ENCODE measurements at places on chromosomes 6 and 20.

DNA sequence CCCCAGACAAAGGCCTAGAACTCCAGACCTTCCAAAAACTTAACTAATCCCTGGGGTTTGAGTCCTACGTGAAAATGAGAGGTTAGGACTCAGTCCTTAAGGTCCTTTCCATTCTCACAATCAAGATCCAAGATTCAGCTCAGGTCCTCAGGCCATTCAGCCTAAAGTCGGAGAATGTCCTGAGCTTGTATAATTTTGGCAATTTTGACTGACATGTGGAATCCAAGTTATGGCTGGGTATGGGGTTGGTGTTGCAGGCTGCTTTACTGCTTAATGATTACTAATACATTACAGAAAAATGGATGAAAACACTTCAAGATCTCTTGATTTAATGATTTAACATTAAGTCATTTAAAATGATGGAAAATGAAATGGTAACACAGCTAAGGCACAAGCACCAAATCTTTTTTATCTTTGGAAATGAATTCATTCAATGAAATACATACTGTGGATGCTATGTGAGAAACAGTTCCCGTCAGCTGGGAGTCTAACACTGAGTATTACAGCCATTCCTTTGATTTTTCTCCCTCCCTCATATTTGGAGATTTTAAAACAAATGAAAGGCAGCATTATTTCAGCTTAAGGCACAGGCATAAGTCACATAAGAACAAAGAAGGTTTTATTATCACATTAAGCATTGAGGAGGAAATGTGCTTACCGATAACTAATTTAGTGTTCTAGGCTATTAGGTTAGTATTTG lies 1.3 kb downstream of the ARHGAP18 start:
- no peak for DNase-seq

DNA sequence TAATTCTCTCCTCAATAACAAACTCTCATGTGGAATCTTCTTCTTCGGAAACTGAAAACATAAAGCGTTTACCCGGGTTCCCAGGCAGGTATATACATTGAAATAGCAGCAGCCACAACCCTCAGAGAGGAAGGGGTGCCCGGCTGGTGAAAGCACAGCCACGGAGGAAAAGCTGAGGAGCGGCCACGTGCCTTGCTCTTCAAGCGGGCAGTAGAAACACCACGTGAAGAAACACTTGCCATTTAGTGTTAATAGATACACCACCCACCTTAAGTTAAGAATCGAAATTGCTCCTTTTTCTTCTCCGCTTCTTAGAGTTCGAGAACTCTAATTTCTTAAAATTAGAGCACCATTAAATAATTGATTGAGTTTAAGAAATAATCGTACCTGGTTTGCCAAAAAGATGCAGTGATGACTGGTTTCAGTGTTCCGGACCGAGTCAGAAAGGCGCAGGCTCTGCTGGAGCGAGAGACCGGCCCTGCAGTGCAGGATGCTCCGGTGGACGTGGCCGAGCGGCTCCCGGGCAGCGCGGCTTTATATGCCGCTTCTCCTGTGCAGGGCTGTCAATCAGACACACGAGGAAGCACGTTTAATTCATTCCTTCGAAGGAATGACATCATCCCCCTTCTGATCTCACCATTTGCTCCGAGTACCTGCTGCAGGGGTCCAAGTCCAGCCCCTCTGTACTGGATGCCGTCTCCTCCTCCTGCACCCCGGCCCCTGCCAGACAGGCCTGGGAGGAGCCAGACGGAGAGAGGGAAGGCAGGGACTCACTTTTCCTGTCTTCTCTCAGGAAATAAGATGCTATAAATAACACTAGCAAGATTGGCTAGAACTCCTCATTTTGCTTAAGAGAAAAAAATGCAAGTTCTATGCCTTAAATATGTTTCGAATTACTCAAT lies at the start of gene THBS2:
THBS2 (minus strand) TSS at position 510 of the 902 bp plus-strand sequence. CDS start 3,062 bp downstream, outside the sequence.
- no peak for DNase-seq

GRCh38 chr20:60262967-60263603 lies 304.9 kb downstream of the CDH26 start:
- DNase-seq = peak; percentile 50

GRCh38 chr6:144797881-144798589 lies 512.9 kb downstream of the UTRN start:
- DNase-seq = no peak

DNA sequence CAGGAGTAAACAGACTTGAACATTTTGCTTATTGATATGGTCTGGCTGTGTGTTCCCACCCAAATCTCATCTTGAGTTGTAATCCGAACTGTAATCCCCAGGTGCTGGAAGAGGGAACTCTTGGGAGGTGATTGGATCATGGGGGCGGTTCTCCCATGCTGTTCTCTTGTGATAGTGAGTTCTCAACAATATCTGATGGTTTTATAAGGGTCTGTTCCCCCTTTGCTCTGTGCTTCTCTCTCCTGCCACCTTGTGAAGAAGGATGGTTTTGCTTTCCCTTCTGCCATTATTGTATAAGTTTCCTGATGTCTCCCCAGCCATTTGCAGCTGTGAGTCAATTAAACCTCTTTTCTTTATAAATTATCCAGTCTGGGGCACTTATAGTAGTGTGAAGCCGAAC lies 40.0 kb downstream of the MYLIP start:
- DNase-seq = peak; percentile 26

- DNase-seq = no peak
These were observed 278.8 kb upstream of the IMPG1 start for GRCh38 chr6:76351275-76351674.

DNA sequence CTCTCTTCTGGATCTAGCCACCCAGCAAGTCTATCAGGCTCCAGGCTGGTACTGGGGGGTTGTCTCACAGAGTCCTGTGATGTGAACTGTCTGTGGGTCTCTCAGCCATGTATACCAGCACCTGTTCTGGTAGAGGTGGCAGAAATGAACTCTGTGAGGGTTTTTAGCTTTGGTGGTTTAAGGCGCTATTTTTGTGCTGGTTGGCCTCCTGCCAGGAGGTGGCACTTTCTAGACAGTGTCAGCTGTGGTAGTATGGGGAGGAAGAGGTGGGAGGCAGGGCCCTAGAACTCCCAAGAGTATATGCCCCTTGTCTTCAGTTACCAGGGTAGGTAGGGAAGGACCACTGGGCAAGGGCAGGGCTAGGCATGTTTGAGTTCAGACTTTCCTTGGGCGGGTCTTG lies 75.8 kb downstream of the SNAP91 start:
- DNase-seq = no peak

- no peak for DNase-seq
These were observed 38.0 kb downstream of the CITED2 start for GRCh38 chr6:139336488-139336887.

DNA sequence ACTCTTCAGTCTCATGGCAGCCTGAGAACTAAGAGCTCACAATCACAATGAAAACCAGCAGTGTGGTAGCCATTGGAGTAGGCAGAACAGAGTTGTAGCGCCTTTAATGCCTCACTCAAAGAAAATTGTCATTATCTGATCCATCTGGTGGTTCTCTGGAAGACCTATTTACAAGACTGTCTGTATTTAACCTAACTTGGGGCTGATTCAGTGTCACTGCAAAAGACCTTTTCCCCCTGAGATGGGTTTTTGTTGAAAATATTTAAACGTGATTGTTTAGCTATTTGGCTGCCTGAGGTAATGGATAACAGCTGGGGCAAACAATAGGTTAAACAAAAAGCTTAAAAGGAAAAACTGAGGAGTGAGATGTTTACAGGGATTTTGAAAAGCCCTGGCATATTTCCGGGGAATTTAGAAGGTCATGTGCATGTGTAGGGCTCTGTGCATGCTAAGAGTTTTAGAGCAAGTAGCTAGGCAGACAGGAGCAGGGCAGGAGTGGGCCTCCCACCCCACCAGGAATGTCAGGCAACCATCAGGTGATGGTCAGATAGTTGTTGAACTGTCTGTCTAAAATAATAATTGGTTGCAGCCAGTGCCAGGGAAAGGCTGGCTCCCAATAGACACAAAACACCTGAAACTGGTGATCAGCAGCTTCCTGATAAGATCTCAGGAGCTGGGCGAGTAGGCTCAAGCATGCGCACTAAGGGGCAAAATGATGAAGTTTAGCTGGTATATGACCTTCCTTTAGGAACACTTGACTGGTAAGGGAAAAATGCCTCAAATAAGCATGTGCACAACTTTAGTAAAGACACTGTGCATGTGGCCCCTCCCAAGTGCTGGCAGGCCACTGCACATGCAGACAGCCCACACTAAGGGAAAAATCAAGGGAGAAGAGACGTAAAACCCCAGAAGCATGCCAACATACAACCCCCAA lies 70.8 kb upstream of the AKIRIN2 start:
- DNase-seq = no peak

DNA sequence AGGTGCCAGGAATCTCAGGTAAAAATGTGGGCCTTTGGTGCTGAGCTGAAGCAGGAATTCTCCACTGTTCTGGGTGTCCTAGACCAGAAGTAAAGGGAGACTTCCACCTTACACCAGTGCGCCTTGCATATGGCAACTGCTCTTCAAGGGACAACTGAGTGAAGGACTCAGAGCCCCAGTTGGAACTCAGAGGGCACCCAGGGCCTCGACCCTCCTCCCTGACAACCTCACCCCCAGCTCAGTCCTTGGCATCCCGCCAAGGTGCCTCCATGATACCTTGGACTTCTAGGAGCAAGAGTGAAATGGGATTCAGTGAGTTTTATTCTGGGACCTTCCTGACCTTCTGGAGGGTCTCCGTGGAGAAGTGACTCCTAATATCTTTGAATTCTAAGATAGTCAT lies 153.7 kb upstream of the PROKR2 start:
- no peak for DNase-seq

DNA sequence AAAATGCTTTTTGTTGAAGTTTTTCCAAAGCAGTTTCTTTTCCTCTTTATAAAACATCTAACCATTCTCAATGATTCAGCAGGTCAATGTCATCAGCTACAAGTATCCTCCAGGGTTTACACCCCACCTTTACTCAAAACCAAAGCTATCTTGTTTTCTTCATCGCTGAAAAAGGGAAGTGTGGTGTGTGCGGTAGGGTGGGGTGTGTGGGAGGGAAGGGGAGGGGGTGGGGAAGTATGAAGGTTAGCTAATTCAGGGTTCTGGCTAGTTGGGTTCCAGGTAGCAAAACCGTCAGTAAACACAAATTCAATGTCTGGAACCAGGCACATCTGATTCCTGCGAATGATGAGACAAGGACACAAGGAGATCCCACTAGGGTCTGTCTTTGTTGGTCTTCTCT lies 189.6 kb downstream of the GJA10 start:
- peak; percentile 90 for DNase-seq

- DNase-seq = no peak
These were observed 140.6 kb downstream of the TMEM242 start for GRCh38 chr6:157182503-157183264.

DNA sequence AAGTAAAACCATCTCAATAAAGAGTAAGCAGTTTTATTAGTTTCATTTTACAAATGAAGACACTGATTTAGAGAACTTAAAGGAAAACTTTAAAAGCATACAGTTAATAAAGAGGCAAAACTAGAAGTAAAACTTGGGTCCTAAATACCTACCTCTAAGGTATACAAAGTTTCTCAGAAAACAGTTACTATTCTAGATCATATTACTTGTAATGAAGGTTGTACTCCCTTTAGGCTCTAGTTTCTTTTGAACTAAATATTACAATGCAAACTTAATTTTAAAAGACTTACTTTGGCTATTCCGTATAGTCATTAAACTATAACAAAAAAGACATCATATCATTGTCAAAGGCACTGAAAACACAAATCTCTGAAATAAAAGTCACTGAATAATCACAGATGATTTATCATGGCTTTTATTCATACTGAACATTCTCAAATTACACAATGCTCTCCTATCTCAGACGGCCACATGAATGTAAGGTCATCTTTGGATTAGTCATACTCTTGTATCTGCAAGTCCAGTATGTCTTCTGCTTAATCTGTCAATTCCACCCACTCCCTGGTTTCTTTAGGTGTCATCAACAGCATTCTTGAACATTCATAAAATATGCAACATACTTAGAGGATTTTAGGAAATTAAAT lies 361.6 kb upstream of the RUNX2 start:
- no peak for DNase-seq

DNA sequence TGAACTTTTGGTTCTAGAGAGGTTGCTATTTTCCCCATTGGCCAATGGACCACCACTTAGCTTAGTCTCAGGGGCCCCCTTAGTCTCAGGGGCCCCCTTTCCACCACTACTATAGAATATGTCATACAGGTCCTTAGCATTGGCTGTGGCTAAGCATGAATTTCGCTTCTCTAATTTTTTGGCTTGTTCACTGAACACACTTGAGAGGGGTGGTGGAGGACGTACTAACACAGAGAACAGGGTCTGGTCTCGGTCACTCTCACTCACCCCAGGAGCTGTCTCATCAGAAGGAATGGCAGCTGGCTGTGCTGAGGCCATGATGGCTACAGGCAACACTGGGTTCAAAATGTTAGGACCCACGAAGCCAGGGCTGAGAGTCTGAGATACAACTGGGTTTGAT lies 30.3 kb downstream of the ZNF318 start:
- DNase-seq = no peak

- no peak for DNase-seq
These were observed 33.4 kb downstream of the DHX35 start for GRCh38 chr20:38995536-38996044.

DNA sequence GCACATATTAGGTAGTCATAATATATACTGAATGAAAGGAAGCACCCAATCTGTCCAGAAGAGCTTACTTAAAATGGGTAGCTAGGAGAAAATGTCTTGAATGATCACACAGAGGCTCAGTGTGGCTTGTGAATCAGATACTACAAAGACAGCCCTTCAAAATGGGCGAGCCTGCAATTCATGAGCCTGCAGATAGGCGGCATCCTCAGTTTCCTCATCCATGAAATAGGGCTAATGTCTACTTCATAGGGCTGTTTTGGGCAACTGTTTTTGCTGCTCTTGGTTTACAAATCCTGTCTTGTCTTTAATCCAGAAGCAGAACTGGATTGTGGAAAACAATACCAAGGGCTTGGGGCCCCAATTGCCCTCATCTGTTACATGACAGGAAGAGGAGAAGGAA lies 129.3 kb upstream of the KCNK16 start:
- no peak for DNase-seq

- no peak for DNase-seq
These were observed 11.5 kb downstream of the SDC4 start for GRCh38 chr20:45336530-45337366.

GRCh38 chr20:62668441-62669027 lies 26.2 kb downstream of the SLCO4A1 start:
- peak; percentile 41 for DNase-seq

DNA sequence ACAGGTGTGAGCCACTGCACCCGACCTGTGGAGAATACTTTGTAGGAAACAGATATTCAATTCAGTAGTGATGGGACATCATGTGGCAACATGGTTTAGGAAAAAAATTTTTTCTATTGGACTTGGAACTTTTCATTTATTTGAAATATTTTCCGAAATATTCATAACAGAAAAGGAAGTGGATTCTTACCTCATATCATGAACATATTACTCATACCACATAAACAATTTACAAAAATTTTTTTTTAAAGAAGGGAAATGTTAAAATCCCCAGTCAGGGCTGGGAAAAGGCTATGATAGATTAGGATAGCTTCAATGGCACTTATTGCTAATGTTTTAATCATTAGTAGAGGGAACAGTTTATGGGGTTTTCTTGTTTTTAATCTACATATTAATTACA lies 6.8 kb upstream of the ALDH8A1 start:
- DNase-seq = no peak

All from CD4-positive, CD25-positive, alpha-beta regulatory T cell (primary cell).